ENCODE measurements at places on chromosomes 5 and 9.

DNA sequence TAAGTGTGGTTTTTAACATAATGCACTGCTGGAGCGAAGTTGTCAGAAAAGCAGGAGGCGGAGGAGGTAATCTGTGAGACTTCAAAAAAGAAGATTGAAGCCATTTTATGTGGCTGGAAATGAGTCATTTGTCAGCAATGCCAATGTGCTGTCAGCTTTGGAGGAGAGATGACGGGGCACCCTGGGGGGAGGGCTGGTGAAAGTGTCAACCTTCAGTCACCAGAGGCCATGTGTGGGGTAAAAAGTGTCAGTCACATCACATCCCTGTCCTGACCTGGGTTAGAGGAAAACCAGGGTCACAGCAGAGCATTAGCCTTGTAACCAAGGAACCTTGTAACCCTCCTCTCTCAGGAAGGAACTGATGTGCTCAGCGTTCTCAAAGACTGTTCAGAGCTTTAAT lies 59.1 kb downstream of the TLR4 start:
- no peak for DNase-seq

DNA sequence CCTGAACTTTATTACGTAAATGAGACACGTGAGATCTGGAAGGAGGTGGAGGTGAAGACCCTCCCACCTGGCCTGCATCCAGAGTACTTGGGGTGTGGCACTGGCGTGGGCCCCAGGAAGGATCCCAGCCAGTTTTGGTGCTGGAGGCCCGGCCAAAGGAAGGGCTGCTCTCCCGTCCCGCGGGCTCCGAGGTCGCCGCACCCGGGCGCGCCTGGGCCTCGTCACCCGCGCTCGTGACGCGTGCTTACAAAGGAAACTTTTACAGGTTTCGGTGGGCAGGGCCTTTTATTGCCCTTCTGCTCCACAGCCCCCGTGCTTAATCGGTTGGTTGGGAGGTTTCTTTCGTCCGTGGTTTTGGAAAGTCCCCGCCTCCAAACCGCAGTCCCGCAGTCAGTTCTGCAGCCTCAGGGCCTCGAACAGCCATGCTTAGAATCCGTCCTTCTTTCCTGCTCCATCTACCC lies 29.2 kb downstream of the CDKN2A start:
- no peak for DNase-seq

DNA sequence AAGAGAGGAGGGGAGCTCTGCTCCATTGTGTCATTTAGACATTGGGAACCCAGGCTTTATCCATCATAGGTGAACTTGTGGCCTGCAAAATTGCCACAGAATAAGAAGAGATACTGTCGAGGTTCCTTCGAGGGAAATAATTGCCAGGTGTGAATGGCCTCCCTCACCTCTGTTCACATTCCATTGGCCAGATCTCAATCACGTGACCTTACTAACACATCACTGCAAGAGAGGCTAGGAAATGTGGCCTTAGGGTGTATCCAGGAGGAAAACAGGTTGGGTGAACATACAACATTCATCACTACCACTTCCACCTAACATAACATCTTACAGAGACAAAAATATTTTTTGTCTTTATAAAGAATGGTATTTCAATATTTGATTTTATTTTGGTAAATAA lies 182.1 kb downstream of the FBXL7 start:
- DNase-seq: no peak

- no peak for DNase-seq
These were observed 134.0 kb upstream of the MAP3K1 start for GRCh38 chr5:56681346-56681745.

DNA sequence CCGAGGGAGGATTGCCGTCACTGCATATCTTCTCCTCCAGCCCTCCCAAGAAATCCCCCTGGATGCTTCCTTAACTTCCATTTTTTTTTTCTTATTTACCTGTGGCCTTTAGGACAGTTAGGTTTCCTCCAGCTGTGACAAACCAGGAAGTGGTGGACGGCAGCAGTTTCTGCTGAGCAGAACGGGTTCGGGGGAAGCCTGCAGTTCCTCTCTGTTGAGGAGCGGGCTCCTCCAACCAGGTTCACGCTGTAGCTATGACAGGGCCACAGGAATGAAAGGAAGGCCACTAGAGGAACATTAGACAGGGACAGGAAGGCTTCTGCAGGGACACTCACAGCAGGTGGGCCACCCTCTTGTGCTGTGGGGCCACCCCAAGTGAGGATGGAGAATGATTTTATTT lies 76.7 kb upstream of the SYK start:
- DNase-seq: no peak

GRCh38 chr5:54109626-54110330 lies 200.6 kb downstream of the ARL15 start:
- no peak for DNase-seq

DNA sequence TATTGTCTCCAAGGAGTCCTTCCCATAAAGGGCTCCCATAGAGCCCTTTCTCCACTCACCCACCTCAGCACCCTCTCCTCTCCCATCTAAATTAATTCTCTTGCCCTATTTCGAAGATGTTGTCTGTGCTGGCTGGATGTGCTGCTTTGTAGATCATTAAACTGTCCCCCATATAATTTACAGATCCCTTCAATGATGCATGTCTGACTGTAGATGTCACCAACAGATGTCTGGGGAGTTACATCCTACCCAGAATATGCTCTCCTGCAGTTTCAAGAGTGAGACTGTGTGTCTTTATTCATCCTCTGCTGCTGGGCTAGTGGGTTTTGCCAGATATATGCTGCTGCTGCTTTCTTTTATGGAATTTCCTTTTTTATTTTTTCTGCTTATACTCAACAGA lies 351.2 kb downstream of the MLLT3 start:
- no peak for DNase-seq

- DNase-seq: no peak
These were observed 46.0 kb upstream of the COL15A1 start for GRCh38 chr9:98897745-98898144.

GRCh38 chr9:110604171-110604601 lies 24.6 kb upstream of the SVEP1 start:
- DNase-seq: no peak

- DNase-seq: no peak
These were observed 107.3 kb upstream of the PTGER4 start for GRCh38 chr5:40572391-40572790.

- DNase-seq: no peak
These were observed 50.2 kb upstream of the XPA start for GRCh38 chr9:97747201-97747965.

DNA sequence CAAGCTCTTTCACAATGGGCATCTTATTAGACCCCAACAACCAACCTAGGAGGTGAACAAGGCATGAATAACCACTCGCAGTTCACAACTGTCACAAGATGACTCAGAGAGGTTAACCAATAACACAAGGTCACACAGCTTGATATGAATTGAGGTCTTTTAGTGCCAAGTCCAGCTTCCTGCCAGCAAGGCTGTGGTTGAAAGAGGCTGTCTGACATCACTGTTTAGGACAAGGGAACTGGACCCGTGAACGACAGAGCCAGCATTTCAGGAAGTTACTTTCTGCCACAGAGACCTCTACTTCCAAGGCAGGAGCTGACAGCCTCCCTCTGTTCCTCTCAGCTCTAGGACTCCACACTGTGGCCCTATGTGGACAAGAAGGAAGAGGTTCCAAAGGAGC lies 53.4 kb upstream of the ALDH1B1 start:
- DNase-seq: no peak
